ENCODE measurements at places on chromosomes 12 and 14. TPM values are rescaled to one million over a fixed set of nuclear protein-coding genes. Genes with fewer than 3 reads are reported as not detected.
A peak's percentile ranks its signal among the peaks of the same experiment; 100 is the strongest.

DNA sequence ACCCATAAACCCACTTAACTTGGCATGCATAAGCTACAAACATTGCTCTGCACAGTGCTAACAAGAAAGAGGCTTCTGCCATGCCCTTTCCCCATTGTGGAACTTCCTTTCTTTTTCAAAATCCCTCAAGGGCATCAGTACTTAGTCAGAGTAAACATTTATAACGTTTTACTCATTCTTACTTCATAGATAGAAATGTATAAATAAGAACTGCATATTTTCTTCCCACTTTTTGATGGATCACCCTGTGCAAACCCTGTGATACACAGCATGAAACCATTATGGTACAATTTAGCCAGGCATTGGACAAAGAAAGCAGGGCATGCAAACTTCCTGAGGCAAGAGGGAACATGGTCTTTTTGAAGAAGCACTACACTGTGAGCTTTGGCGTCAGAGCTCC is 113.8 kb upstream of the FOXG1 start:
- no peak for DNase-seq

- DNase-seq, result peak; percentile 81
Measured at GRCh38 chr12:53207042-53207441, at the start of gene ITGB7. Gene ITGB7, minus strand, starts transcription at chr12:53207251. Its CDS starts 6,808 bp downstream, at chr12:53200443.

The CLEC4C gene
- total RNA-seq, result not detected

GRCh38 chr14:38254571-38255407 is 1.1 kb downstream of the CLEC14A start:
- no peak for DNase-seq

GRCh38 chr12:122368361-122369073 is 54.0 kb downstream of the CLIP1 start:
- DNase-seq, result no peak
